IgD-negative memory B cell (primary cell): ENCODE measurements at places on chromosomes 11 and 22. TPM values are rescaled to one million over a fixed set of nuclear protein-coding genes. Genes with fewer than 3 reads are reported as not detected.

Gene KRTAP5-1
- polyA plus RNA-seq, result not detected

Gene MS4A6E
- not detected for polyA plus RNA-seq

Gene PGA4
- not detected for polyA plus RNA-seq

Gene PRRG4
- not detected for polyA plus RNA-seq

Gene SLN
- polyA plus RNA-seq, result not detected

Gene MAPK8IP1
- polyA plus RNA-seq, result 0.26 TPM

Gene OR51E2
- not detected for polyA plus RNA-seq

Gene MFRP
- not detected for polyA plus RNA-seq

Gene DERL3
- polyA plus RNA-seq, result 49.4 TPM

Gene RAC2
- polyA plus RNA-seq, result 1,067 TPM

Gene ACR
- polyA plus RNA-seq, result not detected

Gene TTC36
- 0.55 TPM for polyA plus RNA-seq

Gene LSP1
- 841 TPM for polyA plus RNA-seq

Gene CD81
- 195 TPM for polyA plus RNA-seq

Gene RPS19BP1
- polyA plus RNA-seq, result 156 TPM

Gene CCDC73
- polyA plus RNA-seq, result not detected

Gene C22orf15
- polyA plus RNA-seq, result not detected

Gene ANO1
- polyA plus RNA-seq, result not detected

Gene ANGPTL5
- polyA plus RNA-seq, result not detected

Gene EIF1AD
- 35.8 TPM for polyA plus RNA-seq

Gene SESN3
- polyA plus RNA-seq, result 2.9 TPM

Gene KDM4E
- not detected for polyA plus RNA-seq

Gene OSM
- polyA plus RNA-seq, result 0.79 TPM

Gene SERPING1
- polyA plus RNA-seq, result 0.23 TPM

Gene SHANK2
- not detected for polyA plus RNA-seq

Gene MRGPRF
- polyA plus RNA-seq, result not detected

Gene AGBL2
- polyA plus RNA-seq, result 1.4 TPM

Gene KCNJ11
- 0.80 TPM for polyA plus RNA-seq

Gene UPK3A
- 1.5 TPM for polyA plus RNA-seq

Gene UBQLN3
- polyA plus RNA-seq, result not detected

Gene POTEH
- 0.13 TPM for polyA plus RNA-seq

Gene MEN1
- 36.4 TPM for polyA plus RNA-seq

Gene BTBD18
- polyA plus RNA-seq, result 0.23 TPM

Gene MS4A6A
- 2.4 TPM for polyA plus RNA-seq

Gene PLAAT2
- polyA plus RNA-seq, result 6.4 TPM

Gene HSPB2
- polyA plus RNA-seq, result not detected
